ENCODE measurements at places on chromosomes 2 and 18.
A peak's percentile ranks its signal among the peaks of the same experiment; 100 is the strongest.

DNA sequence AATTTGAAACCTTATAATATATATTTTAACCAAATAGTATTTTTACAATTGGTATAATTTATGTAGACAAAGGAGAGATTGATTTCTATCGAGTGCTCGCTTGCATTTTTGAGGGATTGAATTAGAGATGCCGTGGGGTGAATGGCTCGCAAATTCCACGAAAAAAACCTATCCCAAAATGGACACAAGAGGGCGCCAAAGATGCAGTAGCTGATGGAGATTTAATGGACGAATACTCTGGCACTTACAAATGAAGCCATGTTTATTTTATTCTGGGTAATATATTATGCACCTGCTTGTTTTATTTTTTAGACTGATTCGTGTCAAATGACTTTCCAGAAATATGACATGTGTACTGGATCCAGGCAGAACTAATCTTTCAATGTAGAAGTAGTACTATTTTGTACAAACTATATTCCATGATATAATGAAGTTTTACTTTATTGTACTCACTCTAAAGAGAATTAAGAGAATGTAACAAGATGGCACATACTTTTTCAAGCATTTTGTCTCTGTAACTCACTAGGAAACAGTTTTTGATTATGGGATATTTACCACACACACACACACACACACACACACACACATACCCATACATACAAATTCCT lies 505.4 kb downstream of the PLCL1 start:
- peak; percentile 20 for DNase-seq

DNA sequence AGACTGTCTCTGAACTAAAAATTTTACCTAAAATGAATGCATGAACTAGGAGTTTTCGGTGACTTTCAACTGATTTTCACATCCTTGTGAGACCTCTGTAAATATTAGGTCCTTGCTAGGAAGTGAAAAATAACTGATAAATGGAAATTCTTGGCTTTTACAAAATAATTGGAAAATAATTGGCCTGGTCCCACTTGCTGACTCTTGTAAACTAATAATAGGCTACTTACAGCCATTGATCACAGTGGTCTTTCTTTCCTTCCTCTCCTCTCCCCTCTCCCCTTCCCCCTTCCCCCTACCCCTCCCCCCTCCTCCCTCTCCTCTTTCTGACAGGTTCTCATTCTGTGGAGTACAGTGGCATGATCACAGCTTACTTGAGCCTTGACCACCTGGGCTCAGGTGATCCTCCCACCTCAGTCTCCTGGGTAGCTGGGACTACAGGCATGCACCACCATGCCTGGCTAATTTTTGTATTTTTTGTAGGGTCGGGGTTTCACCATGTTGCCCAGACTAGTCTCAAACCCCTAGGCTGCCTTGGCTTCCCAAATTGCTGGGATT lies 38.3 kb downstream of the UGP2 start:
- DNase-seq = no peak

DNA sequence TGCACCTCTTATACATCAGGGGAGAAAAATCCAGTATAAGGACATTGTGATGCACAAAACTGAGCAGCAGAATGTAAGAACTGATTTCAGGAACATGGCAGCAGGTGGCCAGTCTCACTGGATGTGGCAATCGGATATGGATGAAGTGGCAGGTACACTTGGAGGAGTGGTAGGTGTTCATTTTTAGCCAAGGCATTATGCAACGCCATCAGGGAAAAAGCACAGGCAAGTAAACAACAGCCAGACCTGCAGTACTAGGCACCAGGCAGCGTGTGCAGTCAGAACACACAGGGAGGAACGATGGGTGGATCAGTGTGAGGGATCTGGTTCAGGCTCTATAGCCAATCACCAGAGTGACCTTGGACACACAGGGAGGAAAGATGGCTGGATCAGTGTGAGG lies 77.4 kb upstream of the GCFC2 start:
- DNase-seq = no peak

GRCh38 chr2:72937356-72937669 lies 20.0 kb downstream of the EMX1 start:
- DNase-seq = no peak

- no peak for DNase-seq
These were observed 96.2 kb downstream of the MEIS1 start for GRCh38 chr2:66531155-66531554.

GRCh38 chr18:4807604-4808293 lies 352.6 kb upstream of the DLGAP1 start:
- DNase-seq = no peak

DNA sequence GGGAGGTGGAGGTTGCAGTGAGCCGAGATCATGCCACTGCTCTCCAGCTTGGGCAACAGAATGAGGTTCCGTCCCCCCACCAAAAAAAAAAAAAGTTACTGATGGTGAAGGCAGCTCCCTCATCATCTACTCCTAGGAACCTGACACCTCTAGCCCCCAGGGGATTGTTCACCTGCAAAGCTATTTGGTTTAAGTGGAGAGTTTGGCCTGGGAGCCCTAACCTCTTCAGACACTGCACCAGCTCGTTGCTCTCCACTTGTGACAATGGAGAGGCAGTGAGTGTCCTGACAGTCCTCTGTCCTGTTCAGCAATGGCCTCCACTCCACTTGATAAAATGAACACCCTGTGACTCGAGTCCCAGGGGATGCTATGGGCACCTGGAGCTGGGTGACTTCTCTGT lies 43.5 kb downstream of the ATP6V1C2 start:
- DNase-seq = no peak

- no peak for DNase-seq
These were observed 37.1 kb upstream of the UBE2E3 start for GRCh38 chr2:180943275-180943674.

GRCh38 chr2:241136191-241136590 lies 13.1 kb downstream of the PASK start:
- DNase-seq = no peak
